ENCODE measurements at places on chromosomes 4 and X.

GRCh38 chr4:40601641-40602040, 28.0 kb downstream of the RBM47 start:
- peak; percentile 32 for DNase-seq

DNA sequence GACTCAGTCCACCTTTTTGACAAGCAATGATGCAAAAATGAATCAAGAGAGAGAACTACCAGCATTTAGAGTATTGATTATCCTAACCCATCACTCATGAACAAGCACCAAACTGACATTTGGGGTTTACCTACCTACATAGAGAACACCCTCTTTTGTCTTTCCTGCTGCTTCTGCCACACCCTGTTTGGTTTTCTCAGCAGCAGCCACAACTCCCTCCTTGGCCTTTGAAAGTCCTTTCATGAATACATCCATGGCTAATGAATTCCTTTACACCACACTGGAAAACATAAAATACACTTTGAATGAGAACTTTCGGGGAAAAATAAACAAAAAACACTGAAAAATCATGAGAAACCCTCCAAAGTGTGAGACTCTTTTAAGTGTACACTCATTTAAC, 1.5 kb downstream of the SNCA start:
- DNase-seq: peak; percentile 24

DNA sequence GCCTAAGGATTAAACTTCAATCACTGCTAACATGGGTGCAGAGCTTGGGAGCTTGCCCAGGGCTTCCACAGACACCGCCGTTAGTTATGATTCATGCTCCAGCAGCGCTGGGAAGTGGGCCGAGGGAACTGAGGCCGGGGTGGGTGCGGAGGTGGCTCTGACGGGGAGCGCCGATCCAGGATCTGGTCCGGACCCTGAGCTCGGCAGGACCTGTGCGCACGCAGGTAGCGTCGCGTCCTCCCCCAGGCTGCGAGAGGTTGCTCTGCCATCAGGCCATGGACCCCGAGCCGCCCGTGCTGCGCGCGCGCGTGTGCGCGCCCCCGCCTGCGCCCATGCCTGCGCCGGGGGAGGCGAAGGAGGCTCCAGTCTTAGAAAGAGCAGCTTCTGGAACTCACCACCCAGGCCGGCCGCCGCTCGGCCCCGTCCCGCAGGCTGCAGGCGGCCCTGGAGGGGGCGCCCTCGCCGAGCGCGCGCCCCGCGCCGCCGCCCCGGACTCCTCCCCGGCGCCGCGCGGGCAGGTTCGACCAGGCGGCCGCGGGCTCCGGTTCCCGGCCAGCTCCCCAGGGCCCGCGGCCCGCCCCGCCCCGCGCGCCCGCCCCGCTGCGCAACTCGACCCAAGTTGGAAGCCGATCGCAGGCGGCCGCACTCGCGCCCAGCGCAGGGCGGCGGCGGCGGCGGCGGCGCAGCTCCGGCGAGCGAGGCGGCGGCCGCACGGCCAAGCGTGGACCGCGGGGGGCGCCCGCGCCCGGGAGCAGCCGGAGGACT, 732 bp upstream of the ADRA2C start:
- peak; percentile 32 for DNase-seq

GRCh38 chr4:2797545-2798305, 4.8 kb downstream of the SH3BP2 start:
- peak; percentile 91 for DNase-seq

GRCh38 chrX:74535408-74536151, 78.8 kb downstream of the RLIM start:
- DNase-seq: peak; percentile 66

DNA sequence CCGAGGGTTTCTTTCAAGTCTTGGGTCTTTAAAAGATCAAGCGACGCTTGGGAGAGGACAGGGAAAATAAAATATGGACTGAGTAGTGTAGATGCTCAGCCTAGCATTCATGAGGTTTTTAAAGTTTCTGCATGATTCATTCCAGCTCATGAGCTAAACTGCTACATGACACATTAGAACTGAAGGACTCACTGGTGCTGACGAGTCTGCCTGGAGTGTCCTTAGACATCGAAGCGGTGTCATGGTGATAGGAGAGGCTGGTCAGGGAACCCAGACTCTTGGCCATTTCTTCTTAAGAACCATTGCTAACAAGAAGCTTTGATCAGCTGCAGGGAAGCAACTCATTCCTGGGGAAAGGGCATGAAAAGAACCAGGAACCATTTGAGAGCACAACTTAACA, 158.6 kb downstream of the TRIML1 start:
- DNase-seq: no peak

- DNase-seq: no peak
Measured at GRCh38 chr4:150211799-150212445, 133.7 kb downstream of the DCLK2 start.

DNA sequence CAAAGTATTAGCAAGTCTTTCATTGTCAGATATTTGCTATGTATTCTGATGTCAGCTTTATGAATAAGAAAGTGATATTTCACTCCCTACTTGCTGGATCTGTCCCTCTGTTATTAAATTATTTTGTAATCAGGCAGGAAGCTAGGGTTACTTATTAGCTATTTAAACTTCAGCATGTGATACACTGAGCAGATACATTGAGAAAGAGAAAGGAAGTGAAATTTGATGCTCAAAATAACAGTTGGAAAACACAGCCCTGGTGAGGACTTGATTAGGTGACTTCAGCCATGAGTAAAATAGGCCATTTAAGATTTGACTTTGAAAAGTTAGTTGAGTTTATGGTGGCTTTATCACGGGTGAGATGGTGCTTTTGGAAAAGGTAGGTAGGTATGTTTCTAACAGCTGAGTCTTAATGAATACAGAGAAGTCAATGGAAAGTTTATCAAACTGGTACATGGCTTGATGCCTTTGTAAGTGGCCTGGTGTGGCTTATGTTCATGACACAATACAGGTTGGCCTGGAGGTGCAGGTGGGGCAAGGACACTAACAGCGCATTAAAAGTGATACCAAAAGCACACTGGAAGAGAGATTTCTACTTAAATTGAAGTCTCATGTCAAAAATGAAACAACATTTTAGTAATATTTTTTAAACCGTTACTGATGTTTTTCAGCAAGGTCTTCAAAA, 321.2 kb upstream of the SPOCK3 start:
- DNase-seq: no peak

GRCh38 chr4:101599620-101600019, 190.9 kb upstream of the BANK1 start:
- no peak for DNase-seq

DNA sequence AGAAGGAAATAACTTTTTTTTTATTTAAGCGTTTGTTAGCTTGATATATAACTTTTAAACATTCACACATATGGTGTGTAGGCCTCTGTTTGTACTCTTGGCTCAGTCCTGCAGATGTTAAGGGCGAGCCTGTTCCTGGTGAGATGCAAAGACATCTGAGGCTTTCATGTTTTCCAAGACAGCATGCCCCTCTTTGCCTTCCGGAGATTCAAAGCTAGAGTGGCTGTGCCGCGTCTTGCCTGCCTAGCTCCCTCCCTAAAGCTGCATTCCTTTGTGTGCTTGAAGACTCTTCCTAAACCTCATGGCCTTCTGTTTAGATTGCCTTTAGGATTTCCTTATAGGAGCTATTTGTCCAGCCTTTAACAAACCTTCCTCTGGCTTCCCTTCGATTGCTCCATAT, 67.1 kb downstream of the MID1IP1 start:
- DNase-seq: no peak

- DNase-seq: no peak
Measured at GRCh38 chr4:17092736-17093437, 194.4 kb upstream of the LDB2 start.
